ENCODE measurements at places on chromosomes 7 and 10.

DNA sequence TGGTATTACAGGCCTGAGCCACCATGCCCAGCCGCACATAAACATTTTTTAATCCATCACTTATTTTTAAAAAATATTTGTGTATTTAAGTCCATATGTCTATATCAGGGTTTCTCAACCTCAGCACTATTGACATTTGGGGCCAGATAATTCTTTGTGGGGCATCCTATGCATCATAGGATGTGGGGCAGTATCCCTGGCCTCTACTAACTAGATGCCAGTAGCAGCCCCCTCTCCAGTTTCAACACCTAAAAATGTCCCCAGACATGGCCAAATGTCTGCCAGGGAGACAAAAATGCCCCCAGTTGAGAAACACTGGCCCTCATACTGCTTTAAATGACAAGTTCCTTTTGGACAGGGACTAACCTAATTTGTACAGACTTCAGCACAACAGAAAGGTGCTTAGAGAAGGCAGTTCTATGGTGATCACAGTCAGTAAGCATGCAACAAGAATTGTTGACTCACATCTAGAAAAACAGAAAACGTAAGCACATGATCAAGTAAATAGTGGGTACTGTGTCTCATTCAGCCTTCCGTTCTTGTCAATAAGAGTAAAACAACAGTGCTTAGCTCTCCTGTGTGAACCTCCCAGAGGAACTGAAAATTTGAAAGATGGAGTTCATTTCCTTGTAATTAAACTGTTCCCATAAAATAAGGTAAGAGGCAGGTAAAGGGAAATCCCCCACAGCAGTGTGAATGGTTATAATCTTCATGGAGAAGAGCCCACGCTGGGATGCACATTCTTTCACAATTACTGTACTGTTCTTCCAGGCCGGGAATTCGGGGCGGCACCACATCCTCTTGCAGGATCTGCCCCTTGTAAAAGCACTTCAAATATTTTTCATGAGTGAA, 17.3 kb upstream of the ADRB1 start:
- no peak for DNase-seq

- DNase-seq: peak; percentile 78
These were observed 39.6 kb upstream of the ATP6V0A4 start for GRCh38 chr7:138837627-138838026.

- DNase-seq: no peak
These were observed 110.2 kb downstream of the PTEN start for GRCh38 chr10:87973635-87974034.

GRCh38 chr10:132192076-132192975, 5.6 kb downstream of the DPYSL4 start:
- no peak for DNase-seq

DNA sequence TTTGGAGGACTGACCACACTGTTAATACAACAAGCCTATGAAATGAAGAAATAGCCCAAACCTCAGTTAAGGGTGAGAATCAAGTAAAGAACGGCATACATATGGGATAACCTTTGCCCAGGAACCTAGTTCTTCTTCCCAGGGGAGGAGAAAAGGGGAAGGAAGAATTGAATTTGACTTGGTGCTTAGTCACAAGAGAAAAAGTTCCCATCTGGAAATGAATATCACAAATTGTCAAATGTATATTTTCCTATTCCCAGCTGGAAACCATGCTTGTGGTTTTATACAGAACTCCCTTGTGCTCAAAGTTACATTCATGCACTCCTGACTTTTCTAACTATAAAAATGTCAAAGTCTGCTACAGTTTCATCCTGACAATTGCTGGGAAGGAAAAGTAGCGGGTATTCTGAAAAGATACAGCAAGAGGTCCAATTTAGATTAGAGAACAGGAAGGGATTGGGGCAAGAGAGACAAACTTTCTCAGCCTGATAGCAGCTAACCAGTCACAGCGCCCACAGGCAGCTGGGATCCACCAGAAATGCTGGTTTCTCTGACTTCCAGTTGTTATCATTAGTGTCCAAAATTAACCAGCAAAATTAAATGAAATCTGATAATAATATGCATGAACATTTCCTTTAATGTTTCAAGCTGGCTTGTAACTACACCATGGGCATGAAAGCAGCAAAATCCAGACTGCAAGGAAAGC, 18.6 kb upstream of the GSAP start:
- DNase-seq: no peak

- no peak for DNase-seq
These were observed 69.4 kb upstream of the OGDHL start for GRCh38 chr10:49831352-49832035.

GRCh38 chr10:75708060-75708459, 276.6 kb downstream of the LRMDA start:
- DNase-seq: peak; percentile 69

DNA sequence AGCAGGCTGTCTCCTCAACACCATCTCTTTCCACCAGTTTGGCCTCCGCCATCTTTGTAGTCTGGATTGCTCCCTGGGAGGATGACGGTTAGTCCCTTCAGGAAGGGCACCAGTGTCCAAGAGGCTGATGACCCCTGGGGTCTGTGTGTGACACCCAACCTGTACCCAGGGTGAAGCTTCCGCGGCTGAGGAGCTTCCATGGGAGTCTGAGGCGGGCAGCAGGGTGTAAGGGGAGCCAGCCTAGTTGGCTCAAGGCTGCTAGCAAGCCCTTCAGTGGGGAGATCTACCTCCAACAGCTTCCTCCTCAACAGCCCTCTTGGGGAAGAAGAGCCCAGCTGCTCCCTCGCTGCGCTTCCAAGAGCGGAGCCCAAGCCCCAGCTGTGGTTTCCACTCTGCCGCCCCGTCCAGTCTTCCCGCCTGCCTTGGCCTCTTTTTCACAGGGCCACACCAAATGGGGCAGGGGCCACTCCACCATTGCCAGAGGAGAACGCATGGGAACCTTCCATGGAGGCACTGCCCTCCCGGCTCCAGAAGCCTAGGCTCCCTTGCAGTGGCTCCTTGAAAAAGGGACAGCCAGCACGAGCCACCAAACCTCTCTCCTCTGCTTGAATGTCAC, 57.4 kb downstream of the TMEM209 start:
- DNase-seq: no peak

DNA sequence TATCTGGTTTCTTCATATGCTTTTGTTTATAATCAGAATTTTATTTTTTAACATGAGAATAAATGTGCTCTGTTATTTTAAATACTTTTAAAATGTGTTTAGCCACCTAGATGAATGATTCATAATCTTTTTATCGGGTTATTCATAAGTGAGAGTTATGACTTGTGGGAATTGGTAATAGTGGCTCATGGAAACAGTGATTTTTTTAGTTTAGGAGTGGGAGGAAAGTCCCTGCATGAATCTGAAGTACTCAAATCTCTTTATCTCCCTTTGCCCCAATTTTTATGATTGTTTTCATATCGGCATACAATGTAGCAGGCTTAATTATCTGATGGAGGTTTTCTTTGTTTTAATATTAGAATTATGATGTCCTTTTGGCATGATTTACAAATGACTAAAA, 42.9 kb downstream of the TAX1BP1 start:
- no peak for DNase-seq

- DNase-seq: no peak
These were observed 277.2 kb upstream of the TCERG1L start for GRCh38 chr10:131588704-131589220.

- DNase-seq: no peak
These were observed 307.6 kb downstream of the SKIDA1 start for GRCh38 chr10:21217748-21218367.

GRCh38 chr10:93363891-93364648, 118.1 kb downstream of the MYOF start:
- no peak for DNase-seq

GRCh38 chr7:29090836-29091601, 55.3 kb downstream of the CPVL start:
- no peak for DNase-seq

GRCh38 chr10:132847856-132848255, 61.9 kb upstream of the NKX6-2 start:
- no peak for DNase-seq
